Breast epithelium (tissue), 4 donors: ENCODE measurements at places on chromosomes 4 and X. TPM values are rescaled to one million over a fixed set of nuclear protein-coding genes. Genes with fewer than 3 reads are reported as not detected.

The GATA1 gene
- not detected for total RNA-seq

- no peak overlapping the region for H3K27ac ChIP-seq
- no peaks in the 10 kb centered on the region for H3K36me3 ChIP-seq
- DNase-seq = no peak
- no peaks in the 10 kb centered on the region for H3K27me3 ChIP-seq
These were observed 4.3 kb downstream of the AMTN start for GRCh38 chr4:70522626-70523025.

The CHRNA9 gene
- not detected for total RNA-seq

The ARMCX4 gene
- total RNA-seq = 7.7 TPM

The RHOXF1 gene
- total RNA-seq = 1.9 TPM

DNA sequence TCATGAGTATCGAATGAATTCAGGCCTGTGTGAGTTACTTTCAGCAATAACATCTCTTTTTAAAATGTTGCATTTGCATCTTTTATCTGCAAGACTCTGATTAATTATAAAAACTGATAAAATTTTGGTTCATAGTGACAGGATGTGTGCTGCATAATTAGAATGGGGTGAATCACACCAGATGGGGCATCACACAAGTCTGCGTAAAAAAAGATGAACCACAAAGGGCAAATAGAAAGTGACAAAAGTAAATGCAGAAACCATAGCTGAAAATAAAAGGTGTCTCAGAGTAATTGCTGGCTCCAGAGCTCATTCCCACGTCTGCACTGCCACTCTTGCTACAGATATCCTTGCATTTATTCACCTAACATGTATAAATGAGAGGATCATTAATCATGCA, 131.1 kb downstream of the HS3ST1 start:
- H3K36me3 ChIP-seq = no peaks in the 10 kb centered on the region
- no peaks in the 10 kb centered on the region for H3K4me1 ChIP-seq
- no peak overlapping the region for H3K4me3 ChIP-seq
- no peak overlapping the region for H3K27ac ChIP-seq
- no peaks in the 10 kb centered on the region for H3K27me3 ChIP-seq
- no peak for DNase-seq

- no peaks in the 10 kb centered on the region for H3K27me3 ChIP-seq
- no peaks in the 10 kb centered on the region for H3K36me3 ChIP-seq
These were observed 492.0 kb downstream of the ZIC3 start for GRCh38 chrX:138057883-138058282.

DNA sequence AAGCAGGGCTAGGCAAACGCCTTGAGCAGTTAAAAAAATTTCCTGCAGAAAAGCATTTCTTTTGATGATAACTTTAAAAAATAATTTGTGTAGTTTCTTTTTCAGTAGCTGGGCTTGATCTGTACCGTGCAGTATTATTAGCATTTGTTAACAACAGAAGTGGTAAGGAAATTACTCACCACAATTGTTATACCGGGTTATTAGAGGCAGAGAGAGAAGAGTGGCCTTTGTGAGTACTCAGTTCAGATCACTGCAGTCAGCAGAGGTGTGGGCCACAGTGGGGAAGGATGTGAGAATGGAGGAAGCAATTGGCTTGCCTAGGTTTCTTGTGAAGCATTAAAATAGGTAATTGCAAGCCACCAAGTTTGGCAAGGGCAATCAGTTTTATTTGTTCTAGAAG, 14.3 kb upstream of the IL21 start:
- H3K36me3 ChIP-seq = no peaks in the 10 kb centered on the region
- no peaks in the 10 kb centered on the region for H3K4me1 ChIP-seq
- DNase-seq = no peak
- no peaks in the 10 kb centered on the region for H3K27me3 ChIP-seq

DNA sequence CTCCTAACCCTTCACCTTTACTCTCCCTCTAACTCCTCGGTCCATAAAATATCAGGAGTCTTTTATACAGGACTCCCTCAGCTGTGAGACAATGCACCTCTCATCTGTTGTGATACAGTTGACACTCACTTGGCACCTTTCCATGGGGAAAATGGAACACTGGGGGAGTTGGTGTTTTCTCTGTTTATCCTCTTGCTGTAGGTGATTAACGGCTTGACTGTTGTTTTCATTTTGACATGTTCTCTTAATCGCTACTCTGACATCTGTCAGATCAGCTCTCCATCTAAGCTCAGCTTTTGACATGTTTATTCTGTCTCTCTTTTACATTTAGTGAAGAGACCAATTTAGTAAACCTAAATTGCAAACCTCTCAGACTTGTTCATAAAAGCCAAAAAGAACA, 604.8 kb downstream of the TRAM1L1 start:
- H3K27ac ChIP-seq = no peak overlapping the region
- H3K4me1 ChIP-seq = no peaks in the 10 kb centered on the region
- no peak for DNase-seq
- no peaks in the 10 kb centered on the region for H3K36me3 ChIP-seq

The TMEM128 gene
- total RNA-seq = 15.2 TPM

The C4orf17 gene
- total RNA-seq = not detected

The USP17L17 gene
- not detected for total RNA-seq

- no peak for DNase-seq
- H3K27ac ChIP-seq = no peak overlapping the region
- no peaks in the 10 kb centered on the region for H3K27me3 ChIP-seq
- no peaks in the 10 kb centered on the region for H3K36me3 ChIP-seq
- no peaks in the 10 kb centered on the region for H3K4me1 ChIP-seq
These were observed 8.7 kb upstream of the ANK2 start for GRCh38 chr4:113040793-113041192.

DNA sequence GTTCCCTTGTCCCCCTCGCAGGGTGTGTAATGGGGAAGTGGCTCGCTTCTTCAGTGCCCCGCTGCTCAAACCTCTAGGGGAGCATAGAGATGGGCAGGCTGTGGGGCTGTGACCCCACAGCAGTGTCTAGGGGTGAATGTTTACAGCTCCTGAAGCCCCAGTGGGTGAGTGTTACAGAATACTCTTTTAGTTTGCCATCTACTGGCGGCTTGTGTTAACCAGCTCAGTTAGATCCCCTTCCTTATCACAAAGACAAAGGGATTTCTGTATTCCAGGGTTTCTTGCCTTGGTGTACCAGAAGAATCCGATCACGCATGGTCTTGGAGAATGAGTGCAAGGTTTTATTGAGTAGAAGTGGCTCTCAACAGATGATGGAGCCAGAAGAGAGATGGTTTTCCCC, 108.1 kb upstream of the IQCM start:
- H3K4me1 ChIP-seq = no peaks in the 10 kb centered on the region
- H3K27ac ChIP-seq = no peak overlapping the region
- no peaks in the 10 kb centered on the region for H3K27me3 ChIP-seq
- no peak for DNase-seq

DNA sequence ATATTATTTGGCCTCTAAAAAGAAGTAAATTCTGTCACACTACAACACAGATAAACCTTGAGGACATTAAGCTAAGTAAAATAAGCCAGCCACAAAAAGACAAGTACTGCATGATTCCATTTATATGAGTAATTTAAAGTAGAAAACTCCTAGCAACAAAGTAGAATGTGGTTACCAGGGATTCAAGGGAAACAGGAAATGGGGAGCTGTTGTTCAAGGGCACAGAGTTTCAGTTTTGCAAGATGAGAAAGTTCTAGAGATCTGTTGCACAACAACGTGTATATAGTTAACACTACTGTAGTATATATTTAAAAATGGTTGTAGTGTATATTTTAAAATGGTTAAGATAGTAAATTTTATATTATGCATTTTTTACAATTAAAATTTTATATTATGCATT, 25.4 kb downstream of the SEC31A start:
- H3K4me3 ChIP-seq = no peak overlapping the region
- H3K36me3 ChIP-seq = peaks cover 19% of the 10 kb centered on the region
- H3K27me3 ChIP-seq = no peaks in the 10 kb centered on the region
- H3K27ac ChIP-seq = no peak overlapping the region
- no peak for DNase-seq
- H3K4me1 ChIP-seq = no peaks in the 10 kb centered on the region

The CDKL5 gene
- total RNA-seq = 14.3 TPM
